ENCODE measurements at places on chromosomes 3 and 15. TPM values are rescaled to one million over a fixed set of nuclear protein-coding genes. Genes with fewer than 3 reads are reported as not detected.

- no peak for DNase-seq
These were observed 58.3 kb upstream of the GADL1 start for GRCh38 chr3:30952786-30953185.

DNA sequence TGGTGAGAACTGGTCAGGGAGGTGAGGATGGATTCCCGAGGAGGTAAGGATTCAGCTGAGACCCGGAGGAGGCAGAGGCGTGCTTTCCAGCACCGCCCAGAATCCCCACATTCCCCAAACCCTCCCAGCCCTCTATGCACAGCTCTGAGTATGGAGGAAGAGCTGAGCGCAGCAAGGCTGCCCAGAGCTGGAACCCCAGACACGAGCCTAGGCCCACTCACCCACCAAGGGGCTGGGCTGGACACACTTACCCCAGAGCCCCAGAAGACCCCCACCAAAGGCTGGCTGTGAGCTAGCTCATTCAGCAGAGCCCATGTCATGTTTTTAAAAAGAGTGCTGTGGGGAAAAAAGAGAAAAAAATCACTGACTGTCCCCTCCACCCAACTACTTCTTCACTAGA lies 271.5 kb downstream of the XXYLT1 start:
- no peak for DNase-seq

DNA sequence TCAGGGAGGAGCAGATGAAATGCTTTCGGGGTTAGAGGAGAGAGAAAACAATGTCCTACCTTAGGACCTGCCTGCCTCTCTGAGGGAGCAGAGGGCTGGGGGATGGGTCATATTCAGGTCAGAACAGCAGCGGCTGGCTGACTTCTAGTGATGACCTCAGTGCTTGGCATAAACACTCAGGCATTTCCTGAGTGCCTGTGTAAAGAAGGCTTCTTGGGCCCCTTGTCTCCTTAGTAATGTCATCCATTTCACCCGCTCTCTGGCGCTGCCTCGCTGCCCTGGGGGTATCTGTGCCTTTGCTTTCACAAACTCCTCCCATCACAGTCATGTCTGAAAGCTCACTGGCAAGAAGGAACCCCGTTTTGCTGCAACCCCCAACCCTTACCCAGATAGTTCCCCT lies 82.9 kb upstream of the GSK3B start:
- peak; percentile 86 for DNase-seq

DNA sequence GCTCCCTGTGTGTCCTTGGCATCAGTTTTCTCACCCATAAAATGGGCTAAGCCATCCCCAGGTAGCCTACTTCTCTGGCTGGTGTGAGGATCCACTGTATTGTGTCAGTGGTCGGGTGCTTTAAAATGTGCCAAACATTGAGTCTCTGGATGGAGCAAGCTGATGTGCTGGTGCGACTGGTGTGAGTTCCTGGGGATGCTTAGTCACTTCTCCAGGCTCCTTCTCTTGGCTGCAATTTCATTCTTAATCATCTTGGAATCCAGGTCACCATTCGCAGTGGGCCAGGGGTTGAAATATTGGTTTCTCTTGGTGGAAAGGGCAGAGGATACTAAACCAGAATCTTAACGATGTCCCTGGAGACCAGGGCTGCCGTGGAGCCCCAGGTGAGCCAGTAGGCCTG lies 29.3 kb downstream of the SCN5A start:
- DNase-seq, result no peak

DNA sequence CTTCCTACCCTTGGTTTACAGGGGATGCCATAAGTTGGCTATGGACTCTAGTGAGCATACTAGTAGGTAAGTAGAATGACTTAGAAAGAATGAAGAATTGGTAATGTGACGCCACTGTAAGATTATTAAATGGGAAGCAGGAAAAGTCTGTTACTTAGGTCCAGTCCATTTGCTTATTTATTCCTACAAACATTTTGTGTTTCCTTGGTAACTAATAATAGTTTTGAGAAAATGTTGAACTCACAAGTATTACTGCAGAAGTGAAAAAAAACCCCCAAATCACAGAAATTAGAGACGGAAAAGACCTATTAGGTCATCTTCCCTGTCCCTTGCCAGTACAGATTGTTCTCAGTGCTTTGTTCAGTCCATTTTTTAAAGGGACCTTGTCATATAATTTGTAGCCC lies 63.5 kb downstream of the CMSS1 start:
- DNase-seq, result no peak

- no peak for DNase-seq
These were observed 92.6 kb downstream of the XXYLT1 start for GRCh38 chr3:195178124-195178910.

DNA sequence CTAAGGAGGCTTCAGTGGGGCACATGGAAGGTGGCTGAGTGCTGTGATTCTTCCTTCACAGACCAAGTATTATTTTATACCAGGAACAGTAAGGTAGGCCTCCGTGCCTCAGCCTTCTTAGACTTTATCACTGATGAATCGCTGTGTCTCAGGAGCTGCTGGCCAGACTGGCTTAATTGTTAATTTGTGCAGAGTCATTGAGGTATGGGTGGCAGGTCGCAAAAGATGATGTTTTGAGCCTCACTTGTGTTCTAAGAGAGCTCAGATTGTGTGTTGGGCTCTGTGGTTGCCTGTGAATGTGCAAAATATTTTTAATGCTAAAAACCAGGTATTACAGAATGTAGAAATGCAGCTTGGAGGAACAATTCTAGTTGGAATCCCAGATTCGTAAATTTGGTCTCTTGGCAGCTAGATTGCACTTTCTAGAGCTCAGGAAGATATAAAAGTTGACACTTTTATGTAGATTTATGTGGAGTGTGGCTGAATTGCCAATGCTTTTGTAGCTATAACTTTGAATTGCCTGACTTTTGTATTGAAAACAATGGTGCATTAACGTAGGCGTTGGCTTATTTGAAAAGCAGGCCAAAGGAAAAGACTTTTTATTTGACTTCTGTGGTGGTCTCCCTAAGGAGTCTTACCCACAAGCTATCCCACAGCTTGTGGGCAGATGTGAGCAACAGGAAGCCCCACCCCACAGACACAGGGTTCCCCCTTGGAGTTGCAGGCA lies 53.4 kb downstream of the LARS2 start:
- no peak for DNase-seq

DNA sequence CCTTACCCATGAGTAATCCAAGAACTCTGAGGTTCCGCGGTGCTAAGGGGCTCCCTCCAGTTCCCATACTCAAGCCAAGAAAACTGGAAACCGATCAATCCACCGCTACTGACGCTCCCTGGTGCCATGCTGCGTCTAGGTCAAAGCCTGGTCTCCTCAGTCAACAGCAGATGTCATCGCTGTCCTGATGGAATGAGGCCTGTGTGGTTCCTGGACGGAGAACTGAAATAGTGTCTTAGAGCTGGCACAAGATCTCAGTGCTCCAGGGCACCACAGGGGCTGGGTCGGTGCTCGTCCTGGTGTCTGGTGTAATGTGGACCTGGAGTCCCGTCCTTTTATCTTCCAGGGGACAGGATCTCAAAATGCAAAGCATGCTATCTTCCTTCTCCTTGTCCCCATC lies 373.9 kb upstream of the CFAP20DC start:
- no peak for DNase-seq

DNA sequence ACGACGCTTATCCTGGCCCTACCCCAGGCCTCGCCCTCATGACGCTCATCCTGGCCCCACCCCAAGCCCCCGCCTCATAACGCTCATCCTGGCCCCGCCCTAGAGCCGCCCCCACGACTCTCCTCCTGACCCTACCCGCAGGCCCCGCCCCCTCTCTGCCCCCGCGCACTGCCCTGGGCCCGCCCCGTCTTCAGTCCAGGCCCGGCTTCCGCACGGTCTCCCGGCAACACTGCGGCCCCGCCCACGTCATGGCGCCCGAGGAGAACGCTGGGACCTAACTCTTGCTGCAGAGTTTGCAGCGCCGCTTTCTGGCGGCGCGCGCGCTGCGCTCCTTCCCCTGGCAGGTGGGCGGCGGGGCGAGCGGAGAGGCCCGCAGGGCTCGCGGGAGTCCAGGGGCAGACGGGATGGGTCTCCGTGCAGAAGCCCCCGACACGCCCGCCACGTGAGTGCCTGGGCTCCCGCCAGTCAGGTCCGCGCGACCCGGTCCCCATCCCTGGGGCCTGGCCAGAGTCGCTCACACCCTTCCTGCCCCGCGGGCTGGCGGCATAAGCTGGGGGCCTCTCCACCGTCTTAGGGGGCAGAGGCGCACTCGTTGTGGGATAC lies 52.5 kb upstream of the ROPN1B start:
- DNase-seq, result no peak

GRCh38 chr15:50064673-50065072 lies 54.4 kb downstream of the ATP8B4 start:
- DNase-seq, result no peak

DNA sequence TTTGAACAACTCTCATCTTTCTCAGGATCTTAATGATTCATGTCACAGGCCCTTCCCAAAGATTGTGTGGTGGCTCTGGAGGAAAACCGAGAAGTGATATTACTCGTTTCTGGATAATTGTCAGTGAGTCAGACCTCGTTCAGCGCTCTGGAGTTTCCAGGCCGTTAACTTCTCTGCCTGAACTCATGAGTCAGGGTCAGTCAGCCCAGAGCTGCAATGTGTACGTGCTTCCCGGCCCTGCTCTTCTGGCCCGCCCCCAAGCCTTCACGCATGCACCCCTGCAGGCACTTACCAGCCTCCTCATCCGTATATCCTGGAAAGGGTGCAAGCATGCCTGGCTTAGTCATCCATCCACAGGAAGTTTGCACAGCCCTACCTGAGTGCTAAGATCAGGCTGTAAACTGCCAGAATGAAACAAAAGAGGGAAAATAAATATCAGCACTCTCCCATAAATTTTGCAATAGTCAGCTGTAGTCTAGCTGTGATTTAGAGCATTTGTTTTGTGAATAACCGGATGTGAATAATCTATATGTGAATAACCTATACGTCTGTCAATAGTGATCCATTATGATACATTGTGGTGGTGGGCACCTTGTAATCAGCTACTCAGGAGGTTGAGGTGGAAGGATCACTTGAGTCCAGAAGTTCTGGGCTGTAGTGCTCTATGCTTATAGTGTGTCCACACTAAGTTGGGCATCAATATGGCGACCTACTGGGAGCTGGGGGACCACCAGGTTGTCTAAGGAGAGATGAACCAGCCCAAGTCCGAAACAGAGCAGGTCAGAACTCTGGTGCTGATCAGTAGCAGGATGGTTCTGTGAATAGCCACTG lies 35.3 kb upstream of the SEMA4B start:
- peak; percentile 64 for DNase-seq

DNA sequence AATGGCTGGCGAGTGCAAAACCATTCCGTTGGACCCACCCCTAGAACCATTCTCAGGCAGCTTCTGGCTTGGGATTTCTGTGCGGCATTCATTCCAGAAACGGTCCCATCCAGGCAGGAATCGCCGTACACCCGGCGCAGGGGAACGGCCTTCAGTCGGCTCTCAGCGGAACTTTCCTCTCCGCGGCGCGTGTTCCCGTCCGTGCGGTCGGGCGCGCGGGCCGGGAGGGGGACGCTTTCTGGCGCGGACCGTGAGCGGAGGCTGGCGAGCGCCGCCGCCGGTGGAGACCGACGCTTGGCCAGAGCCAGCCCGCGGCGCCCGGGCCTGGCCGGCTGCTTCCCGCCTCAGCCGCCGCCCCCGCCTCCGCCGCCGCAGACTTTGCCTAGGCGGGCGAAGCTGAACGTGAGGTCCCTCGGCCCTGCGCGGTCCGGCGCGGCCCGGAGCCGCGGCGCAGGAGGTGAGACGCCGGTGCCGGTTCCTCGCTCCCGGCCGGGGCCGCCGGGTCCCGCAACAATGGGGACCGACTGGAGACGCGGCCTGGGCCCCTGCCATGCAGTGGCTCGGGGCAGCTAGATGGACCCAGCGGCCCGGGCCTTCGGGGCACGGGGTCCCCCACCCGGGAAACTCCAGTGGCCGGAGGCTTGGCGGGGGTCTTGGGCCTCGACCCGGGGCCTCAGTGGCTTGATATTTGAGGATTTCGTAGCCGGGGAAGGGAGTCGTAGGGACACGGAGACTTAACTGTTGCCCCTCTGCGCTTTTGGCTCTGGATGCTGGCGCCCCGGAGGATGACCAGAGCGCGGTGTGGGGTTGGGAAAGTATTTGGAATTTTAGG lies at the start of gene RAD54L2:
Gene RAD54L2, plus strand, starts transcription at position 261 of the 832 bp plus-strand sequence. CDS start 51,702 bp downstream, outside the sequence.
- peak; percentile 81 for DNase-seq

DNA sequence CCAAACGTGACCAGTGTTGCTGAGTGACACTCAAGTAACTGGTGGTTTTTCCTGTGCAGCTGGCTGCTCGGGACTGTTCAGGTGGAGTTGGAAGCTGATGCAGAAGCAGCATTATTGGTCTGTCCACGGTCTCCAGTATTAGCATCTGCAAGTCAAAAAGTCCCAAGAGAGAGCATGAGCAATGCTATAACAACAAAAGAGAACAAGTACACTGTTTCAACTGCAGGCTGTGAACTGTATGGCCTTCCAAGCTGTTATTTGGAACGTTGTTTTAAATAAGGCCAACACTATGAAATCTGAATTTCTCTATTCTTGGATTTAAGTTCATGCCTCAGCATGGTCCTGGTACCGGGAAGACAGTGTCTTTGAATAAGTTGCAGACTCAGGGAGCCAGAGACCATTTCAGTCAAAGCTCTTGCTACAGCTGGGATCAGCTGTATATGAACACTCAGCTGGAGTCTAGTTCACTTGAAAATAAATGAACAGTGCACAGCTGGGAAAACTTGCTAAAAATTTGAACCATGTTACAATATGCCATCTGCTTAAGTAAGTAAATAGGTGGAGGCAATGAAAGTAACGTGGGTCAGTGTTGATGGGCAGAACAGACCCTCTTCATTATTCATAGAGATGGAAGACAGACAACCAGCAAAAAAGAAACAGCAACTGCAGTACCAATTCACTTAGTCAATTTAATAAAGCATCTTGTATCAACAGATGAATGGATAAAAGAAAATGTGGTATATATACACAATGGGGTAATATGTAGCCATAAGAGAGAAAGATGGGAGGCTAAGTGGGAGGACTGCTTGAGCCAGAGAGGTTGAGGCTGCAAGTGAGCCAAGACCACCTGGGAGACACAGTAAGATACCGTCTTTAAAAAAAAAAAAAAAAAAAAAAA lies 45.1 kb downstream of the NR1I2 start:
- no peak for DNase-seq

- no peak for DNase-seq
These were observed 201.1 kb downstream of the ADAMTS17 start for GRCh38 chr15:100140527-100141308.

GRCh38 chr15:64766058-64766457 lies 9.3 kb downstream of the RBPMS2 start:
- no peak for DNase-seq

DNA sequence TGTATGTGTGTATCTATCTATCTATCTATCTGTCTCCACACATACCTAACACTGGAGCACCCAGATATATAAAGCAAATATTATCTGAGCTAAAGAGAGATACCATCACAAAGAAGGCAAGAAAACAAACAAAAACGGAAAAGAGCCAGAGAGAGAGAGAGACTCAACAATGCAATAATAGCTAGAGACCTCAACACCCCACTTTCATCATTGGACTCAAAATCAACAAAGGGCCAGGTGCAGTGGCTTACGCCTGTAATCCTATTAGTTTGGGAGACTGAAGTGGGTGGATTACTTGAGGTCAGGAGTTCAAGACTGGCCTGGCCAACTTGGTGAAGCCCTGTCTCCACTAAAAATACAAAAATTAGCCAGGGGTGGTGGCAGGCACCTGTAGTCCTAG lies 23.4 kb downstream of the NCBP2 start:
- DNase-seq, result peak; percentile 17

- no peak for DNase-seq
These were observed 883.6 kb upstream of the NR2F2 start for GRCh38 chr15:95446854-95447253.

Gene DAZL
- not detected for total RNA-seq

Gene TICRR
- total RNA-seq, result 24.9 TPM

Gene ENTPD3
- total RNA-seq, result not detected

Gene TBC1D2B
- 58.2 TPM for total RNA-seq

Gene BFSP2
- total RNA-seq, result 0.41 TPM

Gene CCR1
- total RNA-seq, result not detected

Gene MNS1
- total RNA-seq, result 8.2 TPM

Gene DNAH12
- total RNA-seq, result 1.4 TPM

Gene PLA2G4F
- total RNA-seq, result not detected

Gene ACTRT3
- total RNA-seq, result not detected

Gene TM4SF4
- not detected for total RNA-seq
